ENCODE measurements at places on chromosomes 16 and 17. TPM values are rescaled to one million over a fixed set of nuclear protein-coding genes. Genes with fewer than 3 reads are reported as not detected.

The TEKT3 gene
- polyA plus RNA-seq, result 1.5 TPM

DNA sequence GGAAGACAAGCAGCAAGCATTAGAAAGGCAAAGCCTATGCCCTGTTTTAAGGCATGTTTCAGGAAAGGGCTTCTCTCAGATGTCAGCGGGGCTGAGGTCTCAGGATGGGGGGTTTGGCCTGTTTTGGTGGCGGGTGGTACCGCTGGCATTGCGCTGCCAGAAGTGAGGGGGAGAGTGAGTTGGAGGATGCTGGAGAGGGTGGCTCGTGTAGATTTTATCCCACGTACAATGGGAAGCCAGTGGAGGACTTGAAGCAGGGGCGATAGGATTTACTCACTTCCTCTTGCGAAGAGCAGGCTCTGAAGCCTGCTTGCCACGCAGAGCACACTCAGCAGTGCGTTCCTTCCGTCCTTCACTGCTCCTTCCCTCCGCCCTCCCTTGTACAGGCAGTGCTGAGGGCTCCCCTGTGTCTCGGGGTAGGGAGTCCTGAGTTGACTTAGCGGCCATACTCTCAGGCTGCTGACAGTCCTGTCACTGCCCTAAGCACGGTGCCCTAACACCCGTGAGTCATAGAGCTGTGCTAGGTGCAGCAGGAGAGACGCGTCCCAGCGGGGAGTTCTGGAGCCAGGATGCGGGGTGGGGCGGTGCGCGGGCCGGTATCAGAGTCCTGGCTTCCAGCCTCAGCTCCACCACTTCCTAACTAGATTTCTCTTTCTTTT lies 113.1 kb downstream of the SNX29 start:
- DNase-seq, result no peak

- DNase-seq, result no peak
Measured at GRCh38 chr16:69469807-69470561, 45.6 kb downstream of the CYB5B start.

DNA sequence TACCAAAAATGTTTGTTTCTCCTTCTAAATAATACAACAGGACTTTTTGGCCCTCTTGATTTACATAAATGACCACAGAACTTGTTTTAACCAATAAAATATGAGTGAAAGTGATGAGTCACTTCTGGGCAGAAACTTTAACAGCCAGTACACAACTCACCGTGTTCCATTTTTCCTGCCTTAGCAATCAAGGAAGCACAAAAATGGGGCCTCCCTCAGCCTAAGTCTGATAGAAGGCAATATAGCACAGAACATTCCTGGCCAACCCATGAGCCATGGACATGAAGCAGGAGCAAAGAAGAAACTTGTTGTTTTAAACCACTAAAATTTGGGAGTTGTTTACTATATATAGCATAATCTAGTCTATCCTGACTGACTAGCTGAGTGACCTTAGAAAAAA lies 61.1 kb upstream of the MTMR4 start:
- DNase-seq, result no peak

- no peak for DNase-seq
Measured at GRCh38 chr16:57472665-57473060, 10.2 kb downstream of the POLR2C start.

DNA sequence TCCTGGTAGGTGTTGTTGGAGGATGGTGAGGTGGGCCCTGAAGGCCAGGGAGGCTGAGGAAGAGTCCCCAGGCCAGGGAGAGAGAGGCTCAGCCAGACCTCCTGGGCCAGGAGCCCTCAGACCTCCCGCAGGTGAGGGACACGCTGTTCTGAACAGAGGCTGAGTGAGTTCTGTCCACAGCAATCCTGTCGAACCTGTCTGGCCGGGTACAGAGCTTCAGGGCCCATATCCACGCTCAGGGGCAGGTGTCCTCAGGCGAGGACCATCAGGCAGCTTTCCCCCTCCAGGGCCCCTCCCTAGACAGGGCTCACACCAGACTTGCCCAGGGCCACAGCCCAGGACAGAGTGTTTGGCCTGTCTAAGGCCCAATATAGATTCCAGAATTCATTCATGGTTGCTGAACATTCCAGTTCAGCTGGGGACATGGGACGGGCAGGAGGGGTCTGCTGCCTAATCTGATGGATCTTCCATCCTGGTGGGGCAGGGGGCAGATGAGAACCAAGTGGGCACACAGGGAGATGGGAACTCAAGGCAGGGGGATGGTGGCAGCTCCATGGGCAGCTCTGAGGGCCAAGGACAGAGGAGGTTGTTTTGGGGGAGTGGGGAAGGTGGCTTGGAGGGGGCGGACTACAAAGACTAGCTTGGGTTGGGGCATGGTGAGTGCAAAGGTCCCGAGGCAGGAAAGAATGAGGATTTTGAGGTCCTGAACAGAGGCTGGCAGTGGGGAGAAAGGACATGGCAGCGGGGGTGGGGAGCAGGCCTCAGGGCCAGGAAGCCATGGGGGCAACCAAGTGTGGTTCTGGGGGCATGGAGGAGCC lies 23.4 kb upstream of the MPRIP start:
- no peak for DNase-seq

The EXOC3L1 gene
- polyA plus RNA-seq, result 7.2 TPM

DNA sequence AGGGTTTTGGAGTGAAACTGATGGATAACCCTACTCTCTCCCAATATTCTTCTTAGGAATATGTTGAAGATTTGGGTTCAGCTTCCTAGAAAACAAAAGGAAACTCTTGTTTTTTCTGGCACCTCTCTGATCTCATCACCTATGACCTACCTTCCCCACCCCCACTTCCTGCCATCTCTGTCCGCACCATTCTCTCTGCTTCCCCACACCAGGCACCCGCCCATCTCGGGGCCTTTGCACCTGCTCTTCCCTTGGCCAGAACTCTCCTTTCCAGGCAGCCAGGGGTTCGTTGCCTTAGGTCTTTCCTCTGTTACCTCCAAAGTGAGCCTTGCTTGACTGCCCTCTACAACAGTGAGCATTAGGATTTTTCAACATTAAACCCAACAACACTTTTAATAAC lies 159.7 kb downstream of the IRX3 start:
- no peak for DNase-seq

GRCh38 chr17:7480089-7480384 lies 606 bp upstream of the ZBTB4 start:
- no peak for DNase-seq

- DNase-seq, result no peak
Measured at GRCh38 chr16:83887080-83887479, 11.8 kb upstream of the MLYCD start.

GRCh38 chr17:68578236-68578635 lies 22.9 kb downstream of the FAM20A start:
- DNase-seq, result no peak

DNA sequence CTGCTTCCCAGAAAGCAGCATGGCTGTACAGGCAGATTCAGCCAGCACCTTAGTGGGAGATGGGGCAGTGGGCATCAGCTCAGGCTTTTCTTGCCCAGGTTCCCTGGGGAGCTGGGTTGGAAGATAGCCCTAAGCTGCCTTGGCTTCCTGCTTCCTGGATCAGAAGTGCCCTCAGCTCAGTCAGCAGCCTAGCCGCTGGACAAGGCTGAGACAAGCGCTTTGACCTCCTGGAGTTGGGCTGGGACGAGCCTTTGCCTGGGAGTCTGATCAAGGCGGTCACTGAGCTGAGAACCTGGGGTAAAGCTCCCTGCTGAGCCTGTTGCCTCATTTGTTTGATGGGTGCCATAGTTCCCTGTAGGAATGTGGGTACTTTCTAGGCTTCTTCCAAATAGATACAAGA lies 190.0 kb downstream of the RAB11FIP4 start:
- DNase-seq, result no peak

DNA sequence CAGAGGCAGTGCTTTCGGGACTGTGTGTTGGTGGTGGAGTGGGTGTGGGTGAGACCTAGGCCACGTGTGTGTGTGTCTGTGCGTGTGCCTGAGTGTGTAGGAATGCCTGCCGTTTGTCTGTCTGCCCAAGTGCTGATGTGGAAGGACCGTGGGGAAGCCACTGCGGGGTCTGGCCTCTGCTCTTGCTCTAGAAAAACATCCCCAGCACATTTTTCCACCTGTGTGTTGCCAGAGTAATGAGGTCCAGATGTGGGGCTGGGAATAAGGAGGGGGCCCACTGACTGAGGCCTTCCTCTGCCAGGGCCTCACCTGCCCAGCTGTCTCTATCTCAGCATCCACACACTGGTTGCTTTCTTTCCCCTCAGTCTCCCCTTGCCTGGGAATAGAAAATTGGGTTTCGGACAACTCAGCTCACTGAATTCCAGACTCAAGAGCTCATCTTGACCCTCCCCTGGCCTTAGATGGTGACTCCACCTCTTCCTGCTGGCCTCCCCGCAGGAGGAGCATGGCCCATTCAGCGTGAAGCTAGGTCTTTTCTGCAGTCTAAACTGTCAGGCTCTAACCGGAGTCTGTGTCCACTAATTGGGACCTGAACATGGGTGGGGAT lies 7.6 kb downstream of the SGCA start:
- no peak for DNase-seq

GRCh38 chr16:19785512-19786130 lies 67.5 kb downstream of the IQCK start:
- no peak for DNase-seq

The SPEM2 gene
- not detected for polyA plus RNA-seq

The STX1B gene
- polyA plus RNA-seq, result 2.3 TPM

DNA sequence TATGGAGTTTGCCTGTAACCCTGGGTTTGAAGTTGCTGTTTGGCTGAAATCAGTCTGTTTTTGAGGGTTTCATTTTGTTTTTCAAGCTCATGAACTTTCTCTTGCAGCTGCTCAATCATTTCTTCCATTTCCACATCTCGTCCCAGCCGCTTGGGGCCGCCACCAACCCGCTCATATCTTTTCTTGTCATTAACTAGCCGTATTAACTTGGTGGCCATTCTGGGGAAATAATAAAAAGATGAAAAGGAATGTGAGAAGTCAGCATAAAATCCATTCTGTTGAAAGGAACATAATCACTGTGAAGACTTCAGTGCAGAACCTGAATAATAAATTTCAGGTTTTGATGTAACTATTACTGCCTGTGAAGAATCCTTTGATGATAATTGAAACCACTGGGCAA lies 11.5 kb downstream of the RPGRIP1L start:
- DNase-seq, result no peak

DNA sequence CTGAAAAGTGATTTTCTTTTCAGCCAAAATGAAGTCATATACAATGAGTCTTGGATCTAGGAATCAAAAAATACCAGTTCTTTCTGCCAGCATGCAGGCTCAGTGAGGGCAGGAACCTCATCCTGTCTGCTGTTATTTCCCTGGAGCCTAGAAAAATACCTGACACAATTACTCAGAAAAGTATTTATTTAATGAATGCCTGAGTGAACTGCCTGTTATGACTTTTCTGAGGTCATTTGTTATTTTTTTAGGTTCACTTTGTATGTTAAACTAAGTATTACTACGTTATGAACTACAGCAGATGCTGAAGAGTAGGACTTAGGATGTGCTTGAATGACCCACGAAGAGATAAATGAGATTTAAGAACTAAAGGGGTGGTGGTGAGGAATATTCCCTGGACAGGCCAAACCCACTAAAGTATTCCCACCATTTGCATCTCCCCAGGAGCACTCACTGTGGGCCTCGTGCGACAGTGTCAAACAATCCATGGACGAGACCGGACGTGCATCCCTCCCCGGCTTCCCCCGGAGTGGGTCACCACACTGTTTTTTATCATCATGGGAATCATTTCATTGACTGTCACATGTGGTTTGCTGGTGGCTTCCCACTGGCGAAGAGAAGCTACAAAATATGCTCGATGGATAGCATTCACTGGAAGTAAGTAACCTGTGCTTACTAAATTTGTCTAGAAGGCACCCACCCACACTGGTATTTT lies 17.1 kb upstream of the VWA3A start:
- no peak for DNase-seq

GRCh38 chr16:9909072-9909825 lies 273.0 kb downstream of the GRIN2A start:
- DNase-seq, result no peak

- no peak for DNase-seq
Measured at GRCh38 chr17:31310260-31310659, 3.6 kb downstream of the EVI2B start.

DNA sequence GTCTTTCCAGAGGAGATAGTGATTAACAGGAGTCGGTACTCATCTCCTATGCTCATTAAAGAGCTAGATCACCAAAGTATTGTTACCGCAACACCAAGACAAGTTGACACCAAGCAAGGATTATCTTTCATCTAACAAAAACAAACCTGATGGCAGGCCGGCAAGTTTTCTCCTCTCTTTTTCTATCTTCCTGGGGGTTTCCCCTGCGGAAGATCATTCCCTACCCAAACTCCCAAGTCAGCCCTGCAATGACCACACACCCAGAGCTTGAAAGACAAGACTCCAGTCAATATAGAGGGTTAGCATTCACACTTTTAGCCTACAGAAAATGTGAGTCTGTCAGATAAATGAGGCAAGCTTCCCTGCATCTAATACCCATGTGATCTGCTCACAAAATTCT lies 312.1 kb downstream of the SOX9 start:
- DNase-seq, result no peak

The NAGS gene
- polyA plus RNA-seq, result 3.3 TPM

The NOS2 gene
- 1.7 TPM for polyA plus RNA-seq

DNA sequence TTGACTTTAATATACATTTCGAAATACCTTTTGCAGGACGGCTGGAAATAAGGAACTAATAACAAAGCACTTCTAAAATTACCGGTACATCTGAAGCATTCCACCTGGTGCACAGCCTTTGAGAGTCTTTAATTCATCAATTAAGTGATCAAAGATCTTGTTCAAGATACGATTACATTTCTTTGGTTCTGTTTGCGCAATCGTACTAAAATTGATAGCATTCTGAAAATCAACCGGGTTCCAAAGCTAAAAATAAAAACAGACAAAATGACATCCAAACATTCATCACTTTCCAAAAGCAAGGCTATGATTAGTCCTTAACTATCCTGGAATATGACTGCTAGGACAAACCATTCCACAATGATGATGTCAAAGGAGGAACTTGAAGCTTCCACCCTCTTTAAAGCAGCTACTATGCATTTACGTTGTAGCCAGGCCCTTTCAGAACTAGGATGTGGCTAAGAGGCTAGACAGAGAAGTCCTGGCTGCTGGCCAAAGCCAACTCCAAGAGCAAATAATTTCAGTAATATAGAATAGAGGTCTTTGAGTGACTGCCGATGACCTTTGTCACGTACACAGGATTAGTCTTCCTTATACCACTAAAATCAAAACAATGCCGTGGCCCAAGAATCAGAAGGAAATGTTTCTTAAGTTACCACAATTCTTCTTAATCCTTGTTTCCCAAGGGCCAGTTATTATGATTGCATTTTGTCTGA lies 299.8 kb upstream of the PSMD7 start:
- no peak for DNase-seq

GRCh38 chr17:50511058-50511457 lies 2.8 kb downstream of the MYCBPAP start:
- DNase-seq, result no peak
